ENCODE measurements at places on chromosomes 2 and 18.

DNA sequence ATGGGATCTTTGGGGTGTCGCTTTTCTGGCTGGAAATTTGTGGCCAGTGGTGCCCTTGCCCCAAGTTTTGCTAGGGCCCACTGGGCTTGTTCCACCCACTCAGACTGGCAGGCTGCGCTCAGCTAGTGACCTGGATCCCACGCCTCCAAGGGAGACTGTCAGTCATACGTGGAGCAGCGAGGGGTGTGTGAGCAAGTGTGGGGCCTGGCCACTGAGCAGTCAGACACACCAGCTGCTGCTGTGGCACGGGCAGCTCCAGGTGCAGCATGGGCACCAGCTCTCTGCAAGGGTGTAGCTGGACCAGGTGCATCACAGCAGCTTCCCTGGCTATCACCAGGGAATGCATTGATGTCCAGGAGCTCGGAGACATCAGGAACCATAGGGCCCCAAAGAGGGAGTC is 327.0 kb downstream of the NR4A2 start:
- no peak for DNase-seq

GRCh38 chr2:37323781-37324535 is 675 bp downstream of the PRKD3 start:
- DNase-seq: peak; percentile 16

GRCh38 chr2:109164739-109165221 is 35.8 kb downstream of the SH3RF3 start:
- no peak for DNase-seq

DNA sequence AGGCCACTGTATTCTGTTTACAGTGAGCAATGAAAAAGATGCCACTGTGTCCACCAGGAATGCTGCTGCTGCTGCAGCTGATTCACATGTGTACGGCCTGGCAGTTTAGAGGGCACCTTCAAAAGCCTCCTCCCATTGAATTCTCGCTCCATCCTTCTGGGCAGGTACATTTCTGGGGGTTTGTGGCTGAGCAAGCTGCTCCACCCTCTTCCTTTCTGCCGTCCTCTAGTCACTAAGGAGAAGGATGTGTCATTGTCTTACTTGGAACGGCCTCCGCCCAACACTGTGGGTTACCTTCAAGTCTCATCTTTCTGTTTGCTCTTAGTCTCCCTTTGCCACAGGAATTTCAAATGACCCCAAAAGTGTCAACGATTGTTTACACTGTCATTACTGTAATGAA is 182.0 kb downstream of the ZBTB7C start:
- no peak for DNase-seq

DNA sequence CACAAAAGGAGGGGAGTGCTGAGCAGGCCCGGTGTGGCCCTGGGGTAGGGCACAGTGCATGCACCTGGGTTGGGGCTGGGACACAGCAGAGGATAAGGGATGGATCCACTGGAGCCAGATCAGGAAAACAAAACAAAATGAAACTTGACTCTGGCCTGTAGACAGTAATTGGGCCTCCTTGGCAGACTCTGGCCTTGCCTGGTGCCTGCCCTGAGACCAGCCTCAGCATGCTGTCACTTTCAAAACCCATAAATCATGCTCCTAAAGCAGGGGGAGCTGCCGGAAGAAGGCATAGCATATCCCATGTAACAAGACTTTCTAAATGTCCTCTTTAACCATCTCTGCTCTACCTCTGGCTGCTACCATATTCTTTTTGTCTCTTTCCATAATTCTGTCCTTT is 61.1 kb upstream of the IGFBP5 start:
- DNase-seq: no peak

- DNase-seq: no peak
Observed at GRCh38 chr2:63856303-63856603, 14.6 kb downstream of the UGP2 start.

DNA sequence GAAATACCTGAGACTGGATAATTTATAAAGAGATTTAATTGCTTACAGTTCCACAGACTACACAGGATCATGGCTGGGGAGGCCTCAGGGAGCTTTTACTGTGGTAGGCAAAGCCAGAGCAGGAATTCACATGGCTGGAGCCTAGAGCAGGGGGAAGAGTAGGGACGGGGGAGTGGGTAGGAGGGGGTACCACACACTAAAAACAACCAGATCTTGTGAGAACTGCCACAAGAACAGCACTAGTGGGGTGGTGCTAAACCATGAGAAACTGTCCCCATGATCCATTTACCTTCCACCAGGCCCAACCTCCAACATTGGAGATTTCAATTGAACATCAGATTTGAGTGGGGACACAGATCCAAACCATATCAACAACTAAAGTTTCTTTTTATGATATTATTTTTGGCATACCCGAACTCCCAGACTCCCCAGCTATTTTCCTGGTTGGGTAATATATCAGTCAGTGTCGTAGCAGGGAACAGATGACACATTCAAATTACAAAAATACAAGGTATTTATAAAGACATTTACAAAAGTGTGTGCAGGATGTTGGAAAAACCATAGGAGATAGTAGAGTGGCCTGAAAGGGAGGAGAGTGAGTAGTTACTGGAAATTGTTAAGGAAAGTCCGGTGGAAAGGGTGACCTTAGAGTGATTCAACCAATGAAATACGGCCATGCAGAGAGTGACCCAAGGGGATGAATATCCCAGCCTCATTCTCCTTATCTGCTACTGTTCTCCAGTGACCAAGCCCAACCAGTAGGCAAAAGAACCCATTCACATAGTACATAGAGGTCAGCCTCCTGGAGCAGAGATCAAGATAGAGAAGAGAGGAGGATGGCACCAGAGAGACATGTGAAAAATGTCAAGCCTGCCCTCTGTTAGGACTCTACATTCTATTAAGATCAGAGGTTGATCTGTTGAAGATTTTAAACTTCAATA is 8.8 kb downstream of the RPL37A start:
- no peak for DNase-seq

DNA sequence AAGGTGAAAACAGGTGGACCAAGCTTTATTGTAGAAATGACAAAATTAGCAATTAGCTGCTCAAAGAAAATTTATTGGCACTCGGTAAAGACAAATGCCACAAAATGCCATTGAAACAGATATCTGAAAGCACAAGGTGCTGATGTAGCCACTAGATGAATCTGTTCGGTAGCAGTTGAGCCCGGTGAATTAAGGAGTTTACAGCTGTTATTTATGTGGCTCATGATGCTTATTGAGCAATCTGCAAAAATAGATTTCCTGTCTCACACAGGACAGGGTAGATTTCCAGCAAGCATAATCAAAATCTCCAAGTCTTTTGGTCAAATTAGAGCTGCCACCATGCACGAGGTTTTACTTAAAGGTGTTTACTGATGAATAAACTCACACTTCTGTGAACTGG is 182.2 kb downstream of the PPP1R1C start:
- no peak for DNase-seq

DNA sequence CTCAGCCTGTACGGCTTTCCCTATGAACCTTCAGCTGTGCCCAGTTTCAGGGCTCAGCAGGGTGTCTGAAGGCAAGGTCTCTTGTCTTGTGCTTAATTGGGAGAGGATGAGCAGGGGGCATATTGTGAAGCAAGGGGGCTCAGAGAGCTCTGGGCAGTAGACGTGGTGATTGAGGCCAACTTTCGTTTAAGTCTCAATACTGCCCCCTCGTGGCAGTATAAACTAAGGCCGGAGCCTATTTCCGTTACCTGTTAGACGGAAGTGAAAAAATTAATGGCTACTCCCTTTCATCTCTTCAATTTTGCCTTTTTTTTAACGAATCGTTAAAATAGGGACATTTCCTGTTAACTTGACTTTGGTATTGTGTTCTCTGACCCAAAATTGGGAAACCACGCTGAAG is 193.4 kb downstream of the TDRD15 start:
- DNase-seq: peak; percentile 68

- DNase-seq: no peak
Observed at GRCh38 chr18:56890632-56891031, 239.5 kb downstream of the WDR7 start.

GRCh38 chr2:159933727-159934049 is 128.7 kb downstream of the PLA2R1 start:
- no peak for DNase-seq

DNA sequence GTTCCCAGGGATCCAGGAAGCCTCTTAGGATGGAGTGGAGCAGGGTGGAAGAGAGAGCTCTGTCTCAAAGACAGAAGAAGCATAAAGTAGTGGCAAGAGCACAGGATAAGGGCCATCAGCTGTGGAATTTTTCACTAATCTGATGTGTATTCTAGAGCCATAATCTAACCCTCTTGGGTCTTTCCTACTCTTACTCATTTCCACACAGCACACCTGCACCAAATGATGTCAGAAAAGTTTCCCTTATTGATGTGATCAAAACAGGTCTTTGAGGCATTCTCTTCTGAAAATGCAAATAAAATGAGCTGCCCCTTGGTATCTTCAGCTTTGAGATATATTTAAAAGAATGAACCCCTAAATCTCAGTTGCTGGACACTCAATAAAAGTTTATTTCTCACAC is 415.1 kb upstream of the CHST9 start:
- DNase-seq: no peak

GRCh38 chr2:15031745-15032240 is 399.3 kb downstream of the LRATD1 start:
- no peak for DNase-seq

- no peak for DNase-seq
Observed at GRCh38 chr2:237700512-237701032, 73.2 kb downstream of the LRRFIP1 start.

GRCh38 chr18:62989195-62989594 is 273.9 kb downstream of the PHLPP1 start:
- DNase-seq: no peak

DNA sequence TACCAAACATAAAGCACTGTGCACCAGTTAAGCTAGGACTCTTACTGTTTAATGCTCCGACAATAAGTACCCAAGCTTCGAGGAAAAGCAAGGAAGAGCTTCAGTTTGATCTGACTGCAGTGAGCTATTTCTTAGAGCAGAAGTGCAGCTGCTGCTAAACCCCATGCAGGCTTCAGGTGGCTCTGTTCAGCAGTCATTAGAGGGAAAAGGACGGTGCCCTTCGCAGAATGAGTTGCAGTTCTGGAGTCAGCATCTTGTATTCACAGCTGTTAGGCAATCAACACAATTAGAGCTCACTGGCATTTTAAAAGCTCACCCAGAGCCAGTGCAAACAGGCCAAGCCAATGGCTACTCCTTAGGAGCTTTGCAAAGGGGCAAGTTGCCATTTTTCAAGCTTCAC is 1.5 kb upstream of the CERKL start:
- DNase-seq: no peak

DNA sequence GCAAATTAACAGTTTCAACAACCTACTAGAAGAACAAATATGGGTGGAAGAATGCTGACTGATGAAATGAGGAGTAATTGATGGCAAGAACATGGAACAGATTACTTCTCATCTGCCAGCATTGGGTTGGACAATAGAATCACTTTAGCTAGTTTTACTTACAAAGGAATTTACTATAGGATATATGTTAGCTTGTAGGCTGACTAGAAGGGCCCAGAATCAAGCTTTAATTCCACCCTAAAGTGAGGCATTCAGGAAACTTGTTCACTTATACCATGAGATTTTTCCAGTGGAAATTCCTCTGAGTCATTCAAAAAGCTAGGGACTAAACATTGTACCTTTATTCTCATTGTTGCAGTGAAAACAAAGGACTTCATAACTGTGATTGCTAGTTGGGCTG is 5.0 kb upstream of the ZSWIM2 start:
- DNase-seq: no peak

DNA sequence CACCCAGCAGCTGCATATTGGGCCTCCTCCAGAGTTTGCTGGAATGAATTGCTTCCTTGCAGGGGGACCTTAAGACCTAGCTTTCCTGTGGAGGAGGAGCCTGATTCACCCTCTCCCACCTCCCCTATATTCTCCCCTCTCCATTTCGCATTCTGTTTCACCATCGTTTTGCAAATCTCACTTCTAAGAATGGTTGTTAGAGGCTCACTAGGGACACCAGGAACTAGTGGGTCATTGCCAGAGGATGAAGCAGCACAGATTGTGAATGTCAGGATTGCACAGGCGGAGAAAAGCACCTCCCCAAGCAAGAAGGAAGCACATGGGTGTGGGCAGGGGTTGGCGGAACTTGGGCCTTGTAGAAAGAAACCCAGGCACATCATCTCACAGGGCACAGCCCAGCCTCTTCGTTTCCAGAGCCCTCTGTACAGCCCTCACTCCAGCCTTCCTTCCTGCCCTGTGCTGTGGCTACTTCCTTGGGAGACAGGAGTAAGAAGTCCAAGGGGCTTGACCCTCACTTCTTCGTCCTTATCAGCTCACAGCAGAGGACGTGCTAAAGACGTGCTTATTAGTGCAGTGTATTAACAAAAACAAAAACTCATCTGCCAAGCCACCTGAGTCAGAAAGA is 63.4 kb downstream of the TACR1 start:
- no peak for DNase-seq

GRCh38 chr2:197010200-197011020 is 83.9 kb upstream of the PGAP1 start:
- no peak for DNase-seq

Data from K562 (cell line).